ENCODE measurements at places on chromosomes 11 and 22.

GRCh38 chr22:30291058-30291892, 2.0 kb upstream of the CASTOR1 start:
- ATAC-seq, result no peak

- ATAC-seq, result no peak
Observed at GRCh38 chr22:38951734-38952133, 5.7 kb upstream of the APOBEC3A start.

DNA sequence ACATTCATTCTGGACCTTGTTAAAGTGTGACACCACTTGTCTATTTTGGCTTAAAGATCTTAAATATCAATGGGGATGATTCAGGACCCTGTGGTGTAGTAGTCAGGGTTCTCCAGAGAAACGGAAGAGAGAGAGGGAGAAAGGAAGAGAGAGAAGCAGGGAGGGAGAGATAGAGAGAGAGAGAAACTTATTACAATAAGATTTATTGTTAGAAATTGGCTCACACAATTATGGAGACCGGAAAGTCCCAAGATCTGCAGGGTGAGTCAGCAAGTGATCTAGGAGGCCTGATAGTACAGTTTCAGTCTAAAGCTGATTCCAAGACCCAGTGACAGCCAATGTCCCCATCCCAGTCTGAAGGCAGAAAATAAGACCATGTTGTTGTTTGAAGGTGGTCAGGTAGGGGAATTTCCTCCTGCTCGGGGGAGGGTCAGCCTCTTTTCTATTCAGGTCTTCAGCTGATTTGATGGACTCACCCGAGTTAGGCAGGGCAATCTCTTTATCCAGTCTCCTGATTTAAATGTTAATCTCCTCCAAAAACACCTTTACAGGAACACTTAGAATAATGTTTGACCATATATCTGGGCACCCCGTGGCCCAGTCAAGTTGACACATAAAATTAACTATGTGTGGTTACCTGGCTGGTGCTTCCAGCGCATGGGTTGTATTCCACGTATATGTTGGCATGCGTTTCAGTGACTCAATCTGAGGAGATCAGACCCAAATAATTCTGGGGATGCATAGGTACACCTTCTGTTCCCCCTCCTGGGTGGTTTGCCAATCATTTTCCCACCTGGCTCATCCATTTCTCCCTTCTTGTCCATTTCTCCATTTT, 1350.5 kb downstream of the TBC1D22A start:
- ATAC-seq, result peak; percentile 60

GRCh38 chr11:12087075-12088004, 23.1 kb upstream of the MICAL2 start:
- peak; percentile 68 for ATAC-seq

DNA sequence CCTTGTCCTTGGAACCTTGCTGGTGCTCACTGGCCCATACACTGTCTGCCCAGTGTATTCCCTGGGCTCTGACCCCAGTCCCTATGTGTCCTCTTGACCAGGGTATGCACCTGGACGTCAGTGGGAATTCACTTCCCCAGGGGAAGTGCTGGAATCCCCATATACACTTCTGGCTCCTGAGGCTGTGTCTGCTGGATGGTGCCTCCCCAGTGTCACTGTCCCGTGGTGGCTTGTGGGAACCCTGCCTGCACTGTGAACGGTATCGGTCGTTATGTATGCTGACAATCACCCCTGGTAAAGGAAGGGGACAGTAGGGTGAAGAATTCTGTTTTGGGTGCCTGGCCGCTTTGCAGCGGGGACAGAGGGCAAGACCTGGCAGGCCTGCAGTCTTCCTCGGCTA, 95.9 kb downstream of the RRM1 start:
- no peak for ATAC-seq

- ATAC-seq, result peak; percentile 32
Observed at GRCh38 chr11:82969811-82970210, 68.3 kb downstream of the DDIAS start.

GRCh38 chr22:31830721-31831070, 76.9 kb downstream of the DEPDC5 start:
- ATAC-seq, result no peak

DNA sequence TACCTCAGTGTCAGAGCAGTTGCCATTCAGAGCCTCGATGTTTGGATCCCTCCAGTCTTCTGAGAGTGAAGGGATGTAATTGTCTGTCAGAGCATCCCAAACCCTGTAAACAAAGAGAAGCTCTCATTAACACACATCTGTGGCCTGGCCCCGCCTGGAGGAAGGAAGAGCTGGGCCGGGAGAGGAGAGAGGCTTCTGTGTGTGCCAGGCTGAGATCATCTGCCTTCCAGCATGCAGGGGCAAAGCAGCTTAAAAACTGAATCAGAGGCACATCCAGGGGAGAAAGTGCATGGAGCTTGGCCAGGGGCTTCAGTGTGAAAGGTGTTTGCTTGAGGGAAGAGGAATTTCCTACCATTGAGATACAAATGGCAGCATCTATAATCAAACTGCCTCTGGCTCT, 14.5 kb downstream of the FEZ1 start:
- no peak for ATAC-seq

DNA sequence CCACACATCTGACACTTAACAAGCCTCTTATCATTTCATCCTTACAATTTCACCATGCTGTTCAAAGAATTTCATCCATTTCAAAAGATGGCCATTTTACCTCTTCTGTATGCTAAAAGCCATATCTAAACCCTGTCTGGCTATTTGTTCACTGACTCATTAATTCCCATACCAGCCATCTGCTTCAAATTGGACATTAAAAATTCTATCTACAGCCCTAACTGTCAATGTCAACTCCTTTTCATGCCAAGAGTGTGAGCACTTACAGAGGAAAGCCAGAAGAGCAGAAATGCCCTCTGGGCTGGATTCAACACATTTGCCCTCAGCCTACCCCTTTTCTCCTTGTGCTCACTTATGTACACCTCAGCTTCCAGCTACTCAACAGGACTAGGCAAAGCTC, 59.2 kb downstream of the SYTL2 start:
- ATAC-seq, result no peak

- ATAC-seq, result no peak
Observed at GRCh38 chr11:130774703-130775102, 141.6 kb downstream of the SNX19 start.

GRCh38 chr11:73197348-73197747, 20.7 kb upstream of the P2RY2 start:
- no peak for ATAC-seq

- no peak for ATAC-seq
Observed at GRCh38 chr11:92857407-92857806, 112.0 kb upstream of the MTNR1B start.

GRCh38 chr11:33893711-33894397, 2.0 kb upstream of the LMO2 start:
- ATAC-seq, result peak; percentile 93

GRCh38 chr22:27839057-27839660, 37.6 kb upstream of the MN1 start:
- ATAC-seq, result no peak

- no peak for ATAC-seq
Observed at GRCh38 chr11:134585666-134586610, 173.9 kb upstream of the B3GAT1 start.

DNA sequence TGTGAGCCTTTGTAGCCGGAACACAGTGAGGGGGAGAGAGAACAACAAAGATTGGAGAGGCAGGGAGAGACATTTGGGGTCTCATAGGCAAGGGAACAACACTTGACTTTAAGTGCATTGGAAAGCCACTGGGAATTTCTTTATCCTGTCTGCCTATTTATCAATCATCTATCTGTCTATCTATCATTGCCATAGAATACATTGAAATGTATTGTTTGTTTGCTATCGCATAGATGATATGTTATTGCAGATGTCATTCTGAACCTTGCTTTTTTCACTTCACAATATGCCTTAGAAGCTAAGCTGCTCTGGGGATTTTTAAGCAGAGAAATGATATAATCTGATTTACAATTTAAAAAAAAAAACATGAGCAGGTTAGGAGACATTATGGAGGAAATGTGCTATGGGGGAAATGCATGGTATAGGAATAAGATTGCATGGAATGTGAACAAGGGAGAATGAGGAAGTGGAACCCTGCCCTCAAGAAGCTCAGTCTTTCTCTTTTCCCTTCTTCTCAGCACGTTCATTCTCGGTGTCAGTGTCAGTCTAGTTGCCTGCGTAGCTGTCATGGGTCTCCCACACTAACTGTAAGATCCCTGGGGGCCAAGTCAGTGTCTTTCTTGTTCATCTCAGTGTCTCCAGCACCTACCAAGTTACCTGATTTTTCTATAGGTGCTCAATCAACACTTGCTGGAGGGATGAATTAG, 158.7 kb upstream of the ARHGAP20 start:
- no peak for ATAC-seq

DNA sequence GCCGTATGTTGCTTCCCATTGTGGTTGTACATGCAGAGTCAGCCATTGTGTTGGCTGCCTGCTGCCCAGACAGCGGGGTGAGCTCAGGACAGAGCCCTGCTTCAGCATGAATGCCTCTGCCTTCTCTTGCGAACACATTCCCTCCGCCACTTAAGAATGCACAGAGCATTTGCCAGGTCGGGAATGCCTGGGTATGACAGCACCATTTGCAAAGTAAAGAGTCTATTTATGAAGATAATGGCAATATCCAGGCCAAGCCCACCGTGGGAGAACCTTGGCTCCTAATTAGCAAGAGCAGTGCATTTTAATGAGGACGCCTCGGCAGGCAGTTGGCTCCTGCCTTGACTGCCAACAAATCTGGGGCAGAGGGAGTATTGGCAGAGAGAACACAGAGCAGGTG, 62.5 kb upstream of the SORL1 start:
- ATAC-seq, result no peak

- peak; percentile 55 for ATAC-seq
Observed at GRCh38 chr11:76629116-76629852, 41.3 kb downstream of the LRRC32 start.

GRCh38 chr11:35563484-35564244, 38.2 kb upstream of the PAMR1 start:
- ATAC-seq, result no peak

DNA sequence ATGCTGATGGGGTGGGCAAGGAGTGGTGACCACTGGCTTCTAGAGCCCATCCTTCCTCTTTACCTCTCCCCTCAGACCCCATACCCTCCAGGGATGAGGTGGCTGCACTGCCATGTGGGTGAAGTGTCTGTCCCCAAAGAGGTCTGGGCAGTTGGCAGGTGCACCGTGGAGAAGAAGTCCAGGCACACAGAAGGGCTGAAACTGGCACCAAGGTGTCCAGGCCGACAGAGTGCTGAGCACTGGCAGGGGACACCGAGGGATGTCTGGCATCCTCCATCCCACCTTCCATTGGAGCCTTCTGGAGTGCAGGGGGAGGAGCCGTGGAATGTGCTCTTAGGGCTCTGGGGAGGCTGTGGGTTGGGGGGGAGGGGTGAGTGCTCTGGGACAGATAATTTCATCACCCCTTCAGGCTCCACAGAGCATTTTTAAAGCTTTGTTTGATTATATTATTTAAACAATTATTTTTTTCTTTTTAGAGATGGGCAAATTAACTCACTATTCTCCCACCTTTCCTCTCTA, 37.9 kb downstream of the PKNOX2 start:
- ATAC-seq, result no peak

GRCh38 chr11:32580967-32581366, 2.7 kb upstream of the EIF3M start:
- no peak for ATAC-seq

GRCh38 chr22:43847376-43848289, 14.7 kb downstream of the SULT4A1 start:
- no peak for ATAC-seq

GRCh38 chr22:30998329-30998728, 29.3 kb downstream of the TUG1 start:
- ATAC-seq, result no peak

DNA sequence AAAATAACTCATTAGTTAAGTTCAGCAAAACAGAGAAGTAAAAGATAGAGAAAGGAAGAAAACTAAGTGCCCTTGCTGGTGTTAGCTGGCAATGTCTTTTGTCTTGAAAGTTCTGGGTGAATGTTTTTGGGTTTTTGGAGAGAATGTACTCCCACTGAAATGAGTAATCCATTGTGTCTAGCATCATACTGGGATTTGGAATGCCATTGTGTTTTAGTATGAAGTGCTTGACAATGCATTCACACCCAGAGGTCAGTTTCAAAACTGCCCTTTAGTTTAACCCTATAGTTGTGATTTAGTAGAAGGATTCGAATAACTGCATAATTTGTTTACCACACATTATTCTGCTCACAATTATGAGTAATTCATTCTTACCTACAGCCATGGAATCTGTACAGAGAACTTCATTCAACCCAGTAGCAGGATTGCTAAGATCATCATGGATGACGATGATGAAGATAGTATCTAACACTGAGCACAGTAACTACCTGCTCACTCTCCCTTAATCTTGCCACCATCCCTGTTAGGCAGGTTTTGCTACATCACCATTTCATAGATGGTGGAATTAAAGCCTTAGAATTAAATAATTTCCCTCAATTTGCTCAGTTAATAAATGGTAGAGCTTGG, 33.9 kb downstream of the MAML2 start:
- ATAC-seq, result peak; percentile 27

DNA sequence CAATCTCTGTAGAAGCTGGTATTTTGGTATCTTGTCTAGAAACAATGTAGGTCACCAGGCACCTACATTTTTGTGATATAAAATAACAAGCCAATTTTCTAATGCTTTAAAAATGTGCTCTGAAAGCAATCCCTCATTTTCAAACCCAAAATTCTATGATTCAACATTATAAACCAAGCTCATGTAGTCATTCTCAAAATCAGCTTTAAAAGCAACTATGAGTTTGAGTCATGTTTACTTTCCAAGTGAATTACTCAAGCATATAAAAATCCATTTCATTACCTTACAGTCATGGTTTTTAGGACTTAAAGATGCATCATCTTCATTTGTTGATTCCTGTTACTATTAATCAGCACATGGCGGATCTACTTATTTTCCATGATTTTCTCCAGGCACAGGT, 216.4 kb downstream of the GRM5 start:
- ATAC-seq, result no peak

DNA sequence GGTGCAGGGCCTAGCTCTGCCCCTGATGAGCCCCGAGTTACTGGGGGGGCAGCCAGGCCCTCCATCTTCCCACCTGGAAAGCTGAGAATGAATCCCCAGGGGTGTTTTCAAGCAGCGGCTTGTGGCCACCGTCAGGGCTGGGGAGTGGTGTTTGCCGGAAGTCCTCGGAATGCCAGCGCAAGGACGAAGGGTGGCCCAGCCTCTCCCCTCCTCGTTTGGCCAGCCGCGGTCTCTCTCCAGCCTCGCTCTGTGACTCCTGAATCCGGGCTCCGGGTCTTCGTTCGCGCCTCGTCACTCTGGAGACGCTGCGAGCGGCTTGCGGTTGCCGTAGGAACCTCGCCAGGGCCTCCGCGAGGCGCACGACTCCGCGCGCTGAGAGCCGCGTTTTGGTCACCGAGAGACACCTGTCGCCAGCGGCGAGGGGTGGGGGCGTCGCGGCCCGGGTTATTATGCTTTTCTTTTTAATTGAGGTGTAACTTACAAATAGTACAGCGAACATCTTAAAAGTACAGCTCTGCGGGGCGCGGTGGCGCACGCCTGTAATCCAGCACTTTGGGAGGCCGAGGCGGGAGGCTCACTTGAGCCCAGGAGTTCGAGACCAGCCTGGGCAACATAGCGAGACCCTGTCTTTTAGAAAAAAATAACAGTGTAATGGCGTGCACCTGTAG, 6.3 kb upstream of the KDELR3 start:
- peak; percentile 61 for ATAC-seq

GRCh38 chr11:67059671-67060070, 3.0 kb downstream of the RHOD start:
- ATAC-seq, result no peak

Measured in activated CD4-positive, CD25-positive, alpha-beta regulatory T cell treated with anti-CD3 and anti-CD28 coated beads, Interleukin-2, amount 50 U/mL, for 24 hours (primary cell).